ENCODE measurements at places on chromosomes 5 and 9.

DNA sequence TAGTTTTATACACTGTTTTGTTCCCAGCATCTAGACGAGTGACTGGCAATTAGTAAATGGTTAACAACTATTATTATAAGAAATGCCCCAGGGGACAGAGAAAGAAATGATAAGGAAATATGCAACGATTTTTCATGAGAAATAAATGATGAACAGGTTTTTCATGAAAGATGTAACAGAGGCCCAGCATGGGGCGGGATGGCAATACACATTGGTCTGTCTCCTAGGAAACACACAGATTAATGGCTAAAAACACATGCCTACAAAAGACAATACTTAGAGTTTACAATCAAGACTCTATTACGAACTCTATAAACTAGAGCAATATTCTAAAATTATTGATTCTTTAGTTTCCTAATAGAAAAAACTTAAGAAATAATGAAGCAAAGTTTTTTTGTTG, 441.5 kb upstream of the CDH9 start:
- no peak for DNase-seq

DNA sequence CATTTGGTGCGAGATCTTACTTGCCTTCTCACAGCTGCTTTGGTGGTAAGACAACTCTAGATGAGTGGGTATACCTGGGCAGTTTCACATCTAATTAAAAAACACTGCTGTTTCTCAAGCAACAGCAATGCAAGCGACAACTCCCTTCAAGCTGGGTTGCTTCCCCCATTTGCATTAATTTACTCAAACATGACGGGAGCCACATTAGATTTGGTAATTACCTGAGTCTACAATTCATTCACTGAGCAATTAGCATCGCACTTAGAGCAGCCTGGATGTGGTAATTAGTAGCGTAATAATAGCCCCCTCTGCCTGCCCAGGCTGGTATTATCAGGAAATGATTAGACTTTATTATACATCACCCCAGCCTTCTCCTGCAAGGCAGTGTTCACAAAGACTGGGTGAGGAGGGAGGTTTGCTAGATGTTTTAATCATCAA, 73.4 kb downstream of the FBXO38 start:
- no peak for DNase-seq

- no peak for DNase-seq
Observed at GRCh38 chr5:98470747-98471146, 302.7 kb upstream of the RGMB start.

DNA sequence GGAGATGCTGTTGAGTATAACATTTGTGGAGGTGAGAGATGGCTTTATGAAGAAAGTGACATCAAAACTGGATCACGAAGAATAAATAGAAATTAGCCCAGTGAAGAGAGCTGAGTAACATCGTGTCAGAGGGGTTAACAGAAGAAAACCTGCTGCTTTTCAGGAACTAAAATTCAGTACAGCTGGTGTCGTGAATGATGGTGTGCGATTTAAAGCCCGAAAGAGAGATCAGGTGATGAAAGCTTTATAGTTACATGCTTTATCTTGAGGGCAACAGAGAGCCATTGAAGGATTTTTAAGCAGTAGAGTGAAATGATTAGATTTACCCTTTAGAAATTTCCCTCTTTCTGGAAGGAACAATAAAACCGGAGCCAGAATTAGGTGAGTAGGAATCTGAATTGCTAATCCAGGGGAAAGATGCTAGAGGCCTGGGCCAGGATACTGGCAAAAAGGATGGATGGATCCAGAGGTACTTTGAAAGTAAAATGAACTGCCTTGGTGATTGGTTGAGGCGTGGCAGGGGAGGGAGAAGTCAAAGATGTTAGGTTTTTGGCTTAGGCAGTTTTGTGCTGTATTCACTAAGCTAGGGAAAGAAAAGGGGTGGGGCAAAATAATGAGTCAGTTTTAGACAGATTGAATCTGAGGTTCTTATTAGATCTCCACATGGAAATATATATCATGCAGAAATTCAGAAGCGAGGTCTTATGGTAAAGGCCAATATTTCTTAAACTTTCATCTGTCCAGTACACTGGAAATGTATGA, 3.4 kb downstream of the LRRC70 start:
- DNase-seq, result no peak

DNA sequence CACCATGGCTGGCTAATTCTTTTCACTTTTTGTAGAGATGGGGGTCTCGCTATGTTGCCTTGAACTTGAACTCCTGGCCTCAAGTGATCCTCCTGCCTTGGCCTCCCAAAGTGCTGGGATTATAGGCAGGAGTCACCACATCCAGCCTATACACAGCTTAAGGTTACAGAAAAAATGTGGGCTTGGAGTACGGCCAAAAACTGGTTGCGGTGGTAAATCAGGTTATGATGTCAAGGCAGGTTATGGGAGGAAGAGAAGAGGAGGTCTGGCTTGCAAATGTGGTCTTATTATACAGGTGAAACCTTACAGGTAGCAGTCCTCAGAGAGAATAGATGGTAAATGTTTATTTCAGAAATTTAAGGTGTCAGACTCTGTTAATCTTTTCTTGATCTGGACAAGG, 30.7 kb upstream of the SYK start:
- no peak for DNase-seq

GRCh38 chr9:87678650-87679355, 47.1 kb upstream of the CTSL start:
- DNase-seq, result no peak

DNA sequence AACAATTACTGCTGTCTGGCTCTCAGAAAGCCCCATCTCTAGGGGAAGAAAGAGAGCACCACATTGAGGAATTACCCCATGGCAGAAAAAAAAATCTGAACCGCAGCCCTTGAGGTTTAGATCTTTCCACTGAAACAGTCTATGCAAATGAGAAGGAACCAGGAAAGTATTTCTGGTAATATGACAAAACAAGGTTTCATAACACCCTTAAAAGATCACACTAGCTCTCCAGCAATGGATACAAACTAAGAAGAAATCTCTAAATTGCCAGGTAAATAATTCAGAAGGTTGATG, 427.1 kb downstream of the PRELID2 start:
- DNase-seq, result no peak
